ENCODE measurements at places on chromosomes 1 and 21.

GRCh38 chr1:14897997-14898645, 255.4 kb upstream of the TMEM51 start:
- DNase-seq, result no peak

GRCh38 chr1:31266547-31266946, 26.9 kb upstream of the NKAIN1 start:
- no peak for DNase-seq

DNA sequence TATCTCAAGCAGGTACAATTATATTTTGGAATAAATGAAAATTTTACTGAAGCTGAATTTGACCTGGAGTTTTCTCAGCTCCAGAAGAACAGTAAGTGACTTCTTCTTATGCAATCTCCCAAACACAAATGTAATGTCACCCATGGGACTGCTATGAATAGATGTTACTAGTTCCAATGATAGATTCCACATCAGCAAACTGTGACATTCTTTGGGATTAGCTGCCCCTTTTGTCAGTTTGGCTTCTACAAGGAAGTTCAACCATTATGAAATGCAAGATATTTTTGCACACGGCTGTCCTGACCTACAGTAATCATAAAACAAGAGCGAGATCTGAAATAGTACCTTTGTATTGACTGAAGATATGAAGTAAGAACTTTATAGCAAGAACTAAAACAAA, 27.8 kb upstream of the TSNAX start:
- no peak for DNase-seq

DNA sequence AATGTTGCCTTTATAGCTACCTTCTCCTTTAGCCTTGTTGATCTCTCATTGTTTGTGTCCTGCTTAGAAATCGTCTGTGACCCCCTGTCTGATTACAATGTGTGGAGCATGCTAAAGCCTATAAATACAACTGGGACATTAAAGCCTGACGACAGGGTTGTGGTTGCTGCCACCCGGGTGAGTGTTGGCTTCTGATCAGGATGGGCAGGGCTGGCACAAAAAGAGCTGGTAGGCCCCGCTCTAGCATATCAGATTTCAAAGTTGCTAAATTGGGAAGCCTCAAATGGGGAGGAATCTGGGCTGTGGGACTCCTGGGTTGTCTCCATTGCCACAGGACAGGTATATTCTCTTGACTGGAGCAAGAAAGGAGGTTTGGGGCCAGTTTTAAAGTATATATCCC, 8.4 kb downstream of the NCSTN start:
- no peak for DNase-seq

- no peak for DNase-seq
Measured at GRCh38 chr1:215111916-215112315, 29.4 kb downstream of the KCNK2 start.
